ENCODE measurements at places on chromosomes 4 and X.

DNA sequence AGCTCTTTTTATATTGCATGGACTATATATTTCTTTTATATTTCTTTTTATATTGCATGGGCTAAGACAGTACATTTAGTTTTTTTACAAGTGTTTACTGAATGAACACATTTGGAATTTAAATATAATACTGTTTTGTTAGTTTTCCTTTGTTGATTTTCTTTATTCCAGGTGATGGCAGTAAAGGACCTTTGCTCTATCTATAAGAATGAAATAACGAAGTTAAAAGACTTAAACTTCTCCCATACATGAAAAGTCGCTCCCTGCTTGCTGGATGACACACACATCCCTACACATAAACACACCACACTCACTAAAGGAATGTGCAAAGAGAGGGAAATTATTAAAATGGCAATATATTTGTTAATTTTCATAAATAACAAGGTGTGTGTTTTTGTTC is 102.5 kb upstream of the ANXA10 start:
- no peak for DNase-seq

DNA sequence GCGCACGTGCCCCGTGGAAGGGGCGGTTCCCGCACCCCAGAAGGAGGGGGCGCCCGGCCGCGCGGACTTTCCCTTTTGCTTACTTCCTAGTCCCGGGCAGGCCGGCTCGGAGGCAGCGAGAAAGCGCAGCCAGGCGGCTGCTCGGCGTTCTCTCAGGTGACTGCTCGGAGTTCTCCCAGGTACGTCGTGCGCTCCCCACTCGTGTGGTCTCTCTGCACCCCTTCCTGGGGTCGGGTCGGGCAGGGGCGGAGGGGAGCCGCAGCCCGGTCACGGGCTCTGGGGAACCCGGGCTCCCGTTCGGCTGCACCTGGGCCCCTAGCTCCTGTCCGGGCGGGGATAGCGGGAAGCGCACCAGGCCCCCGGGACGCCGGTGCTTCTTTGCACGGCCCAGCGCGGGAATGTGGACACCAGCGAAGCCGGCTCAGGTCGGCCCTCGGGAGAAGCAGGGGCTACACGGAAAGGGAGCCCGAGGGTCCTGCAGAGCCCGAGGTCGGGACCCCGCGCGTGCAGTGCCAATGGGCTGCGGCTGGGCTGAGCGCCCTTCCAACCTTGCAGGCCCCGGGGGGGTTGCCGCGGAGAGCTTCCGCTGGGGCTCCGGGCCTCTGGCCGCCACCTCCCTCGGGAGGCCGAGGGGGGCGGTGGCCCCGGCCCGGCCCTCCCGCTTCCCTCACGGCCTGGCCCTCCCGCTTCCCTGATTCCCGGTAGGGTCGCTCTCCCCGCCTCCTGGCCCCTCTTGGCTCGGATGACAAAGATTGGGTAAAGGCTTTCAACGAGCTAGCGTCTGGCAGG is at the start of gene TLR2:
Gene TLR2, plus strand, starts transcription at position 99 of the 789 bp plus-strand sequence. CDS start 18,628 bp downstream, outside the sequence.
- peak; percentile 48 for DNase-seq

- no peak for DNase-seq
Measured at GRCh38 chrX:71938371-71938770, 27.7 kb downstream of the NHSL2 start.

GRCh38 chr4:93605163-93605562 is 223.4 kb upstream of the ATOH1 start:
- no peak for DNase-seq

DNA sequence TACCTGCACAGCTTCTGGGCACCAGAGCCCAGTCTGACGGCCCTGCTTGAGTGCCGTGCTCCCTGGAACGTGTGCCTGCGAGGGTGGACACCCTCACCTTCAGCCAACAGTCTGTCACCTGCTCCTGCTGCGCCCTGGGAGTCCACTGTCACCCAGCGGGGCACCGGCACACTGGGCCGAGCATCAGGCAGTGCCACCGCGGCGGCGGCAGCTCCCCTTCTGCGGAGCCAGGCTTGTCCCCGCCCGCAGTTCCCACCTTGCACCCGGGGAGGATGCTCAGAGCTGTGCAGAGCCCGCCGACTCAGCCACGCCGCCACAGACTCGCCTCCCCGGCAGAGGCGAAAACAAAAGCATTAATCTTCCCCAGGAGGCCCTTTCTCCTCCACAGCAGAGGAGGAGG is 86.8 kb downstream of the ABLIM2 start:
- DNase-seq: no peak

DNA sequence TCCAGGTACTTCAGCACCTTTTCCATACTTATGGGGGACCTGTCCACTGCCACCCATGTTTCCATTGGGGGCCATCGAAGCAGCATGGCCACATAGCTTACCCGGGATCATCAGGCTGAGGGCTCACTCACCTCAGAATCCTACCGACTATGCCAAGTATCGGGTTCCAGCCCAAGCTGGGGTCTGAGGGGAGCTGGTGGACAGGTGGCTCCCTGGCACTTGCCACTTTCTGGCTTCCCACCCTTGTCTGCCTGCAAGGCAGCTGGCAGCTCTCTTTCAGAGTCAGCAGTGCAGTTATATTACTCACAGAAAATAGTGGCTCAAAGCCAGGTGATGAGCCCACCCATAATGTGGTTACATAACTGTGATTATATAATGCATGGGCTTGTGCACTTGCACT is 1153.8 kb downstream of the STIM2 start:
- no peak for DNase-seq

DNA sequence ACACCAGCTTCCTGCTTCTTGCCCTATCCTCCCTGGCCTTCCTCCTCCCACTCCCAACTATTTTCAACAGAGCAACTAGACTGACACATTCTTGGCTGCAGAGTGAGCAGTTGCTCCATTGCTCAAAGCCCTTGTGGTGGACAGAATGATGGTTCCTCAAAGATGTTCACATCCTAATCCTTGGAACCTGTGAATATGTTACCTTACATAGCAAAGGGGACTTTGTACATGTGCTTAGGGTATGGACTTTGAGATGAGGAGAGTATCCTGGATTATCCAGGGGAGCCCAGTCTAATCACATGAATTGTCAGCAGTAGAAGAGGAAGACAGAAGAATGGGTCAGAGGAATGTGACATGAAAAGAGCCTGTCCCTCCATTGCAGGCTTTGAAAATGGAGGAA is 24.9 kb upstream of the HOPX start:
- DNase-seq: no peak

- peak; percentile 4 for DNase-seq
Measured at GRCh38 chr4:25913056-25913850, 767 bp upstream of the SMIM20 start.

DNA sequence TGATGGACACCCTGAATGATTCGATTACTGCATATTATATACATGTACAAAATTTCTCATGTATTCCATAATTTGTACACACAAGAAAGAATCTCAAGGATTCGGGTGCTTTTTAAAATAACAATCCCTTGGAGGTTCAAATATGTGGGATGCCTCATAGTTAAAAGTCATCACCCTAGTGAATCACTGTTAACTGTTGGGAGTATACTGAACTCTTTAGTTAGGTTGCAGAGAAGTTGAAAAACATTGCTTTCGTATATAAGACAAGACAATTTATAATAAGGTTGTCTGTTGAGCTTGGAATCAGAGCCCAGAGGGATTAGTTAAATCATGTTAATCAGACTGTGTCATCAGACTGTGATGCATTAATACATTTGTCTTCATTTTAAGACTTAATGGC is 15.6 kb downstream of the DCK start:
- no peak for DNase-seq

GRCh38 chr4:137981277-137981676 is 260.9 kb downstream of the SLC7A11 start:
- no peak for DNase-seq

GRCh38 chrX:150547375-150548115 is 20.9 kb upstream of the MTM1 start:
- no peak for DNase-seq

DNA sequence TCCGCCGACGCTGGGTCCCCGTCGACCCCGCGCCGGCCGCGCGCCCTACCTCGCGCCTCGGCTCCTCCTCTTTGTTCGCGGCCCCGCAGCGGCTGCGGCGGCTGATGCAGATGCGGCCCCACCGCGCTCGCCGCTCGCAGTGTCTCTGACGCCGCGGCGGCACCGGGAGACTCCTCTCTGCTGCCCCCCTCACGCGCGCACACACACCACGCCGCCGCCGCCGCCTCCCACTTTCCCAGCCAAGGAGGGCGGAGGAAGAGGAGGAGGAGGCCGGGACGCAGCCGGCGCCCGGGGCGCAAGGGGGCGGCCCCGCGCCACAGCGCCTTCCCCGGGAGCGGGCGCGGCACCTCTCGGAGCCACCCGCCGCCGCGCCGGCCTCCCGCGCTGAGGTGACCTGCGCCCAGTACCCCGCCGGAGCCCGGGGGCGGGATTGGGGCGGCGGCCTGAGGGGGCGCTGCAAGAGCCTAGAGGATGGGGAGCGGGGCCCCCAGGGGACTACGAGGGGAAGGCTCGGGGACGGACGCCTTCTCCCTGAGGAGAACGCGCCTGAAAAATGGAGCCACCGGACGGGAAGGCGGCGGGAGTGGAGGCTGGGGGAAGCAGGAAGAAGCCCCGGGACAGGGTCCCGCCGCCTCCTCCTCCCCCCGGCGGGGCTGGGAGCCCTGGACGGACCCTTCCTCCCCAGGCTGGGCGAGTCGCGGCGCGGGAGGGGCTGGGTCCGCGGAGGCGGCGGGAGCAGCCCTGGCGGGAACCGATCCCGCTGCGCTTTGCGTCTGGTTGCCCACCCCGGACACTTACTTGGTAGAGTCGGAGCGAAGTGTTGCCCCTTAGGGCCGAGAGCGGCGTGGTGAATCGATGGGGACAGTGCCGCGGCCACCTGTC is at the start of gene SH3RF1:
Gene SH3RF1, minus strand, starts transcription at position 147 of the 882 bp plus-strand sequence. CDS start 1,744 bp downstream, outside the sequence.
- DNase-seq: peak; percentile 1

GRCh38 chr4:16824278-16824806 is 74.1 kb downstream of the LDB2 start:
- no peak for DNase-seq

- DNase-seq: no peak
Measured at GRCh38 chr4:167052631-167053091, 181.6 kb downstream of the SPOCK3 start.

GRCh38 chr4:105179539-105180401 is 33.1 kb downstream of the TET2 start:
- no peak for DNase-seq

GRCh38 chrX:84165711-84166110 is 22.3 kb downstream of the RPS6KA6 start:
- no peak for DNase-seq

DNA sequence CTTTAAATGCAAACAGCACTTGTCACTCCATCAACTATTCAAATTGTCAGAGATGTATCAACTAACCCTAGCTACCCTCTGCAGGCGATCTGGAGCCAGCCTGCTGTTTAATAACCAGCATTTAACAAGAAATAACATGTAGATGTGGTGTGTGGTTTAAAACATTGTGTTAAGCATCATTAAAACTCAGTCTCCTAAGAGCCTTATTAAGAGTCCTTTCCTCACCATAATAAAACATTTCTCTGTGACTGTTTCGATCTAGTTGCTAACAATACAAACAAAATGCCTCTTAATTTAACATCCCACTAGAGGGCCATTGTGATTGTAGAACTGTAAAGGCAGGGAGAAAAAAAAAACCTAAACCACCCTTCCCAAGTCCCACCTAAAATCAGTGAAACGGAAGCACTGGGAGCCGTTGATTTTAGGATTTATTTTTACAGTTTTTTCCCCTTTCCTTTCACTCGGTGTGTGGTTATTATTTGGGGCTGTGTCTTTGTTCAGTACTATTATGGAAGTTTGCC is 708.6 kb downstream of the C4orf33 start:
- DNase-seq: no peak

- DNase-seq: no peak
Measured at GRCh38 chr4:11799196-11799595, 370.5 kb upstream of the HS3ST1 start.

- DNase-seq: no peak
Measured at GRCh38 chr4:173138624-173139023, 30.0 kb upstream of the GALNT7 start.

GRCh38 chr4:72507860-72508419 is 61.1 kb downstream of the ADAMTS3 start:
- no peak for DNase-seq

Data from activated T-cell treated with anti-CD3 and anti-CD28 coated beads for 24 hours (primary cell).